ENCODE measurements at places on chromosomes 13 and 19.

DNA sequence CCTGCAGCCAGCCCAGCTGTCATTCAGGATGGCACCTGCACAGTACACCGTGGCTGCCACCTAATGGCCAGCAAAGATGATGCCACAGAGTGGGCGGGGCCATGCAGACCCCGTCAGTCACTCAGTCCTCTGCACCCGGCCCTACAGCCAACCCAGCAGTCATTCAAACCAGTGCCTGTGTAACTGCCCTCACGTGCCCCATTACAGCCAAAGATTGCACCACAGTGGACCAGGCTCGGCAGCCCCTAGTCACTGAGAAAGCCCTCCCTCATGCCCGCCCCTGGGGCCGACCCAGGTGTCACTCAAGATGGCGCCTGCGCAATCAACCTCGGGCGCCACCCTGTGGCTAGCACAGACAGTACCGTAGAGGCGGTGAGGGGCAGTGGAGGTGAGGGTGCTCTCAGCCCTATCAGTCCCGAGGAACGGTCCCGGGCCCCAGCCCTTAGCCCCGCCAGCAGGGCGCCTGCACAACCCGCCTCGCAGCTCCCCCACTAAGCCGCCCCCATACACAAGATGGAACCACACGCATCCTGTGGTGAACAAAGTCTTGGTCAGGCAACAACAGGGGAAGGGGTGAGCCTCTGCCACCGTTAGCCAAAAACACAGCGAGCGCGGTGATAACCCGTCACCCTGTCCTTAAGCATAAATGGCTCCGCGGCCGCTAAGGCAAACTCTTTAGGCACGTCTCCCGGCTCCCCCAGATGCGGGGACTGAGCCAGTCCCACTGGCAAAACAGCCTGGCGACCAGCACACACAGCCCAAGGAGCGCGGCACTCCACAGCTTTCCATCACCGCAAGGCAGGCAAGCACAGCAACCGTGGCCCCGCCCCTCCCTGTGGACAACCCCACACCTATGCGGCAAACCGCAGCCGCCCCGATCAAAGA lies 2.3 kb downstream of the PEG3 start:
- no peak for DNase-seq

DNA sequence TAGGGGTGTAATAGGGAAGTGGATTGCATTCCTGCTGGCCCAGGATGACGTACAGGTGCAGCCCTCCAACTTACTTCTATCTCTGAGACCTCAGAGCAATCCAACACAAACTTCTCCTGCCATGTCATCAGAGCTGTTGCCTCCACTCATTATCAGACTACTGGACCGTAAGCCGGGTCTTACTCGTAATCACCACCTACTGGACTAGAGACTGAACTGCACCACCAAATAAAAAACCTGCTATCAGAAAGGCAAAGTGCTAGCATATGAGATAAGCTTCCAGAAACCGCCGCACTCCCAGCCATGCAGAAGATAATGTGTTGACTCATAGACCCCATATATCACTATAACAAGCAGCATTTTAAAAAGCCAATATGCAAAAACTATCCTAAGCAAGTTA lies 102.0 kb downstream of the SLITRK1 start:
- DNase-seq = no peak

- no peak for DNase-seq
Observed at GRCh38 chr13:40583738-40584137, 82.7 kb downstream of the FOXO1 start.

GRCh38 chr19:48683349-48683748 lies 10.5 kb upstream of the NTN5 start:
- no peak for DNase-seq

- no peak for DNase-seq
Observed at GRCh38 chr13:44726778-44727177, 150.6 kb upstream of the TSC22D1 start.

DNA sequence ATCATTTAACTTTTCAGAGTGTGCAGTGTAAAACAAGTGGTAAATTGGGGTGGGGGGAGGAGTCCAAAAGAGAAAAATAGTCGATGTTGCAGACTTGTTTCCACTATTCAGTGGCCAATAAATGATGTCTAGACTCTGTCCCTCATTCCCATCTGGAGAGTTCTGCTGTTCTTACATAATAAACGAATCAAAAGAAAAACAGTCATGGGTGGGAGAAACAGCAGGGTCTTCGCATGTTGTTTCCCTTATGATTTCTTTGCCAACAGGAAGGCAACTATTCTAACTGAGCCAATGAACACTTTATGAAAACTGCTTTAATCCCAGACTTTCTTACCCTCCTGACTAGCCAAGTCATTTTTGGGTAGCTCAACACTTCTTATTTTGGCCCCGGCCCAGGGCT lies 615.5 kb downstream of the FGF9 start:
- no peak for DNase-seq

GRCh38 chr19:13847407-13848339 lies 29.3 kb upstream of the NANOS3 start:
- DNase-seq = peak; percentile 86
